A549 treated with RU486 at 1 μM for 4 hours (cell line): ENCODE measurements at places on chromosomes 4 and X. TPM values are rescaled to one million over a fixed set of nuclear protein-coding genes. Genes with fewer than 3 reads are reported as not detected.

Gene PWWP3B
- total RNA-seq, result not detected in 5 replicates

Gene PABPC1L2A
- not detected in 5 replicates for total RNA-seq

Gene XAGE2
- not detected in 5 replicates for total RNA-seq

Gene WAS
- total RNA-seq, result 0.20 to 0.54 TPM (median 0.32 TPM) in 4 of 5 replicates, not detected in the other

Gene KCND1
- 0.77 to 1.4 TPM (median 1.2 TPM) in 5 replicates for total RNA-seq
